Tibial nerve (tissue), 4 donors: ENCODE measurements at places on chromosomes 2 and 18. TPM values are rescaled to one million over a fixed set of nuclear protein-coding genes. Genes with fewer than 3 reads are reported as not detected.

DNA sequence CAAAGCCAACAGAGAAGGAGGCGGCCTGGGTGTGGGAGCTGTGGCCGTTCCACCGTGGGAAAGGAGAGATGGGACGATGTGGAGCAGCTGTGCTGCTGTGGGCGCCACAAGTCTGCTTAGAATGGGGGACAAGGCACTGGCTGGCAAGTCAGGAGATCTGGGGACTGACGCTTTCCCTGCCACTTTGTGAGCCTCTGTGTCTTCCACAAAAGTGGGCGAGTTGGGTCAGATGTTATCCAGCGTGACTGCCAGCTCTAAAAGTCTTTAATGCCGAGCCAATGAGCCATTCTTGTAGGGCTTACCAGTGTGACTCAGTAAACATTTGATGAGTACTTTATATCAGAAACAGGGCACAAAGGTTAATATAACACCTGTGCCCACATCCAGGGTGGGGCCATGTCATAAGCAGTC is 113.6 kb upstream of the MGAT5 start:
- DNase-seq, result no peak

DNA sequence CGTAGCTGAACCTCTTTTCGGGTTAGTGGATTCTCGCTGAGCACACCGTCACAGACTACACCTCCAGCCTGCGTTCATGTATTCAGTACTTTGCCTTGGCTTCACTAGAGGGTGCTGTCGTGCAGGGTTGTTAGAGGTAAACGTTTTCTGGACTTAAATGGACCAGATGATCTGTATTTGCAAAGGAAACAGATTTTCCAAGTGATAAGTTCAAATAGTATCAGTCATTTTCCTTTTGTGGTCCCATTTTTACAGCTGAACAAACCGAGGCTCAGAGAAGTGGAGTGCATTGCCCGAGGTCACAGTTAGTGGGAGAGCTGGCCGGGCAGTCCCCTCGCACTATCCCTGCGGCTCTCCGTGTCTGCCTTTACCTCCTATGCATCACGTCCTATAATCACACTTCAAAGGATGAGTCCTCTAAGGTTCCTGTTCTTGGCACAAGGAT is 125.9 kb downstream of the MAP4K4 start:
- peak; percentile 48 for DNase-seq

DNA sequence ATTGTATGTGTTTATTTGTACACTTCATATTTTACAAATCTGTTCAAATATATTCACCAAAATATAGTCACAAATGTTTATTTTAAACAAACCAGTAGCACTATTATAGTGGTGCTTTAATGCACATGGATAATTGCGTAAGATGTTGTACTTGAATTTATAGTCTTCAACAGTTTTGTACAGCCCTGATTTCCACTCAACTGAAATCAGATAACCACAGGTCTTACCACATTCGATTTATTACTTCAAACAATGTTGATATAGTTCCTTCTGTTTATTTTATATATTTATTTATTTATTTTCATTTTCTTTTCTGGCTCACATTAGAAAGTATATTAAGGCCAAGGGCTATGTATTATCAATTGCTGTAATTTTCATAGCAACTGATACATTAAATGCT is 99.4 kb upstream of the ZNF804A start:
- no peak for DNase-seq

- no peak for DNase-seq
Measured at GRCh38 chr18:55988537-55988936, 400.5 kb upstream of the TCF4 start.

SCN3A gene
- total RNA-seq, result 1.8 TPM

FAHD2B gene
- 19.0 TPM for total RNA-seq

KIAA2012 gene
- total RNA-seq, result not detected

- no peak for DNase-seq
Measured at GRCh38 chr2:46461709-46462171, 17.6 kb upstream of the TMEM247 start.

PFN4 gene
- total RNA-seq, result 1.7 TPM

PRLH gene
- total RNA-seq, result not detected

MAPRE3 gene
- 16.6 TPM for total RNA-seq

DNA sequence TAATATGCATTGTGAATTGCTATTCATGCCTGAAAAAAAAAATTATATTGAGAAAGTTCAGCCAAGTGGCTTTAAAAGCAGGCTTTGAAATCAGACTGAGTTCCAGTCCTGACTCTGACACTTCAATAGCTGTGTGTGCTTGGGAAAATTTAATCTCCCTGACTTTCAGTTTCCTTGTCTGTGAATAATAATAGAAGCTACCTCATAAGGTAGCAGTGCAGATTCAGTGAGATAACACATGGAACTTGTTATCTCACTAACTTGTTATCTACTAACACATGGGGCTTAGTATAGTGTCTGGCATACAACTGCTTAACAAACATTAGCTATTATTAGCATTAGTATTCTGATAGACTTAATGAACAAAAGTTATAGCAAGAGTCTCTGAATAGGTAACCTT is 14.9 kb downstream of the ALS2 start:
- DNase-seq, result no peak

SERPINE2 gene
- total RNA-seq, result 47.4 TPM

LDLRAD4 gene
- 26.8 TPM for total RNA-seq

CABLES1 gene
- 32.1 TPM for total RNA-seq

RBKS gene
- 8.1 TPM for total RNA-seq

- DNase-seq, result no peak
Measured at GRCh38 chr18:63850636-63851035, 36.9 kb upstream of the SERPINB2 start.

GKN1 gene
- not detected for total RNA-seq

DNA sequence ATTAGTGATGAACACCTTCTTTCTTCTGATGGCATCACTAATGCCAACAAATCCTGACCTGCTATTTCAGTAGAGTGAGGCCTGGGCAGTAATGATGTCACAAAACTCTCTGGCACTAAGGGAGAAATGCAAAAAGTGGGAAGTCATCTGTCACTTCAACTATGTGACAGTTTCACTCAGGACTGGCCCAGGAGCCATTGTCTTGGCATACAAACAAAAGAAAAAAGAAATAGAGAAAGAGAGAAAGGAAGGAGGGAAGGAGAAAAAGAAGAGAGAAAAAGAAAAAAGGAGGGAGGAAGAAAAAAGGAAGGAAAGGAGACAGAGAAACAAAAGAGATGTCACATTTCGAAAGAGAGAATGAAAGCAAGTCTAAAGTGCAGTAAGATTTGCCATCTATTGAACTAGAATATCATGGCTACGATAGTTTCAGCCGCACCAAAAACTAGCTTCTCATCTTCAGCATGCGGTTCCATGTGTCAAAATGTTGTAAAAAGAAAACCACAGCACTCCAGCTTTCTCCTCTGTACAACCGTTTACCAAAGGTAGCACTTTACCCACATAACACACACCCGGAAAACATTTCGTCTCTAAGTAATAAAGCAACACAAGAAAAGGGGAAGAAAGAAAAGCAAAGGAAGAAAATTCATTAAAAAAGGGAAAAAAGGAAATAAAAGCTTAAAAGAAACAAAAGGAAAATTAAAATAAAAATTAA is 50.1 kb downstream of the CD226 start:
- no peak for DNase-seq

- DNase-seq, result no peak
Measured at GRCh38 chr2:241063093-241063551, 39.0 kb downstream of the MTERF4 start.

DNA sequence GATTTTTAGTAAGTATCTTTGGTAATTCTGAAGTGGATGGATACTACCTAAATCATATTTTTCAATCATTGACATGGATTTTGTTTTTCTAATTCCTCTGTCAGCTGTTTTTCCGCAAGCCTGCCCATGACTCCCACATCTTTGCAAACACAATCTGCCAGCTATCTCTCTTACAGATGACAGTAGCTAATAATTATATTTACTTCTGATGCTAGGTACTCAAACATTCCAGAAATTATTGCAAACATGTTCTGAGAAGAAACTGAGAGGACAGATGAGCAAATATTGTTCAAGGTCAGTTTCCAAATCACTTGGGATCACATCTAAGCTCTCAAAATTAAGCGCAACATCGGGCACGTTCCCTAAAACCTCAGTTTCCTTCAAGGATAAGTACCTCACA is 270.0 kb upstream of the CDH19 start:
- no peak for DNase-seq

IL1F10 gene
- not detected for total RNA-seq

CEP192 gene
- total RNA-seq, result 41.2 TPM

DNA sequence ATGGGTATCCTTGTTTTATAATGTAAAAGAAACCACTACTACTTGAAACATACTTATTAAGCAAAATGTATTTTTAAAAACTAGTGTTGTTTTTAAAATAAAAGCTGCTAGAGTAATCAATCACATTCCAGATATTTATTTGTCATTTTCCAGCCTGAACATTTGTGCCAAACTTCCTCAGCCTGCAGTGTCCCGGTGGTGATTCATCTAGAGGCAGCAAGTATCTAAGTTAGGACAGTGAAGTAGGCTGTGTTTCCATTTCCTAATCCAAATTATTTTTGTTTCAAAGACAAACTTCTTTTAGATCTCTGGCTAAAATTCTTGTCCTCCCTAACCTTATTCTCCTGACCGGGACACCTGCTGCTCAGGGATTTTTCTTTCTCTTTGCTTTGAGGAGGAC is 12.8 kb upstream of the GCG start:
- no peak for DNase-seq

FBXO15 gene
- 1.0 TPM for total RNA-seq

GRCh38 chr2:62665446-62665845 is 40.1 kb upstream of the EHBP1 start:
- DNase-seq, result no peak

- DNase-seq, result no peak
Measured at GRCh38 chr2:100077456-100077855, 64.9 kb downstream of the AFF3 start.

RGPD3 gene
- total RNA-seq, result 0.30 TPM

FN1 gene
- 398 TPM for total RNA-seq

- peak; percentile 82 for DNase-seq
Measured at GRCh38 chr2:86037141-86037794, 68.4 kb downstream of the POLR1A start.

DNA sequence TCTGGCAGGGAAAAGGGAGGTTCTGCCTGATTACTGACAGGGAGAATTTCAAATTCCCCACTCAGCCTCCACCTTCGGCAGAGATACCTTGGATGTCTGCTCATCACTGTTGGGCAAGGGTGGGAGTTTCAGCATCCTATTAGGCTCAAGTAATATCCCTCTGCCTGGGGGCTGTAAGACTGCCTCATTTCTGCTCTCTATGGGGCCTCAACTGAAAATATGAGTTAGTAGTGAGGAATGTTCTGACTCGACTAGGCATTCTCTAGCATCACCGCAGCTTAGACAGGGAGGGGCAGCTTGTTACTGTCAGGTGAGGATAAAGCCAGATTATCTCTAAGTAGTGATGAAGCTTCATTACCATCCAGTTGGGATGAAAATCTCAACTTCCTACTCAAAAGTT is 87.7 kb upstream of the LRP1B start:
- DNase-seq, result no peak

DNA sequence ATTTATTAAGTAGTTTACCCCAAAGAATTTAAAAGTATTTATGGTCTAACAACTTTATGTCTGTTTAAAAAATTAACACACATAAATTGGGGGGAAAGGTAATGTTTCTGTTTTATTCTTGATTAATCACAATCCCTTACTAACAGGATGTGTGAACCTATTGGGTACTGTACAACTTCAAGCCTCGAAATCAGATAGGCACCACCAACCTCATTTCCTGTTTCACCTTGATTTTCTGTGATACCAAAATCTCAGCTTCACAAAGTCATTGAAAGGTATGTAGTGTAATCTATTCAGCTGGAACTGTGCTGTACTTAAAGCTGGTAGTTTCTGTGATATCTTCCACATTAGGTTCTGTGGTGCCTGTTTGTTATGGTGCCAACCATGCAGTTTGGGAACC is 4.0 kb downstream of the RNMT start:
- DNase-seq, result no peak

MBP gene
- 831 TPM for total RNA-seq

GRCh38 chr2:125867908-125868307 is 788.0 kb upstream of the GYPC start:
- DNase-seq, result no peak

GRCh38 chr2:134429886-134430285 is 176.0 kb downstream of the MGAT5 start:
- no peak for DNase-seq

- no peak for DNase-seq
Measured at GRCh38 chr18:58896268-58896667, 31.6 kb downstream of the ZNF532 start.

DNA sequence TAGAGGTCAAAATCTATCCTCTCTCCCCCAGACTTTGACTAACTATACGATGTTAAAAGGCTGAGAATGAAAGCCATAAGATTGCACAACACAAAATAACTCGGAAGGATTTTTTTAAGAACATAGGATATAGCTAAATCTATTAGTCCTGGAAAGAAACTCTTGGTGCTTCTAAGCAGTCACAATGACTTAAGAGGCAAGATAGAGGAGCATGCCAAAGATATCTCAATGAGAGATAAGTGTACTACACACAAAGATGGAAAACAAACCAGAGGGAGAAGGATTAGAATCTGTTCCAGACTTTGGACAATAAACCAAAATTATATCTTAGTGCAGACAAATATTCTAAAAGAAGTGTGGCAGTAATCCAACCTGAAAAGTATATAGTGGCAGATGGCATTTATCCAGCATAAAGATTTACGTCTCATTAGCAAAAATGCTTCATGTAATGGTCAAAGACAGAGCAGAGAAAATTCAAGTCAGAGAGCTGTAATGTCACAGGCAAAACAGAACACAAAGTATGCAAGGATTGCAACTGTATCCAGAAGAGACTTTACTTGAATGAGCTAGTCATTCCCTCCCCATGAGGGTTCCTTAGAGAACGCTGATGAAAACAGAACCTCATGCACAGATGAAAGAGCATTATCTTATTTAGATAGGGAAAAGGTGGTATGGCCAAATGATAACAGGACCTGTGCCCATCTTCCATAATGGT is 28.8 kb upstream of the EVA1A start:
- DNase-seq, result no peak

- no peak for DNase-seq
Measured at GRCh38 chr2:5482929-5483331, 209.3 kb upstream of the SOX11 start.

DNA sequence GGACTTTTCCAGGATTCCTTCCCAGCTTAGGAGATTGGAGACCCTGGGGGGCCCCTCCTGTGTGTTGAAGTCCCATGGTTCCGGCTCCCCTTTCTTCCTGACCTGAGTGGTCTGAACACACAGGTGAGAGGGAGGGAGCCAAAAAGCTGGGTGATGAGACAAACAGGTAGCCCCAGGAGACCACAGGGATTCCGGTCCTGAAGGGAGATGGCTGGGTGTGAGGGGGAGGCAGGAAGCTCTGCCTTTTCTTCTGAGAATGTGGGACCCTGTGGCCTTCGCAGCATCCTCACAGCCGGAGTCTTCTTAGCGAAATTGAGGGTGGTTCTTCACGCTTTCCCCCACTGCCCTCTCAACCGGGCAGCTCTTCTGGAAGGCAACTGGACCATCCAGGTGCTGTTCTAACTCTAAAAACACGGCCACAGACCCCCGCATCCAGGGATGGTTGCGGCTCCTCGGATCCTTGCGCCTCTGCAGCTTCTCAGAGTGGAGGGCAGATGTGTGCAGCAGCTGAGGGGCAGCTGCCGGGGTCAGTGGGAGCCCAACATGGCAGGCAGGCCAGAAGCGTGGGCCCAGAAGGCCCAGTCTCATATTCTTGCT is 4.4 kb downstream of the SLC66A3 start:
- DNase-seq, result no peak

GRCh38 chr2:121617042-121617599 is 32.1 kb downstream of the CLASP1 start:
- no peak for DNase-seq

- no peak for DNase-seq
Measured at GRCh38 chr2:191202881-191203397, 42.3 kb upstream of the MYO1B start.

MAP4K4 gene
- 78.0 TPM for total RNA-seq
